ENCODE measurements at places on chromosomes 7 and 10. TPM values are rescaled to one million over a fixed set of nuclear protein-coding genes. Genes with fewer than 3 reads are reported as not detected.
A peak's percentile ranks its signal among the peaks of the same experiment; 100 is the strongest.

- H3K36me3 ChIP-seq = no peaks in the 10 kb centered on the region
- no peaks in the 10 kb centered on the region for H3K27me3 ChIP-seq
- peaks cover 5% of the 10 kb centered on the region for H3K4me1 ChIP-seq
- DNase-seq = no peak
- no peak overlapping the region for H3K4me3 ChIP-seq
Observed at GRCh38 chr7:131152766-131153165, 174.9 kb upstream of the MKLN1 start.

DNA sequence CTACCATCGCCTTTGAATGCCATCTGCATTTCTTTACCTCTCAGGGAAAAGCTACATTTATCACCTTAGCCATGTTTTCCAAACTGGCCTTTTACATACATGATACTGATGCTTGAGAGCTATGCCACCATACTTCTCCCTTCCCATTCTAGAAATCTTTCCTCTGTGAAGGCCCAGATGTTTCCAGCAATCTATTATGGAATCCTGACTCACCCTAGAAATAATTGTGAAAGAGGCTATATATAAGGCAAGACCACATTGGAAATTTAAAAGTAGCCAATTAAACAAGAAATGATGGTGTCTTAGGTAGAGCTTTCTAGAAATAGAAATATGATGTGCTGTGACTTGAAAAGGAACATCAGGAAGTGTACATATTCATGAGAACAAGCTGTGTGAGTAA lies 389.7 kb downstream of the INHBA start:
- no peaks in the 10 kb centered on the region for H3K27me3 ChIP-seq
- no peak for DNase-seq
- H3K27ac ChIP-seq = no peak overlapping the region
- no peaks in the 10 kb centered on the region for H3K36me3 ChIP-seq

The FFAR4 gene
- total RNA-seq = not detected

DNA sequence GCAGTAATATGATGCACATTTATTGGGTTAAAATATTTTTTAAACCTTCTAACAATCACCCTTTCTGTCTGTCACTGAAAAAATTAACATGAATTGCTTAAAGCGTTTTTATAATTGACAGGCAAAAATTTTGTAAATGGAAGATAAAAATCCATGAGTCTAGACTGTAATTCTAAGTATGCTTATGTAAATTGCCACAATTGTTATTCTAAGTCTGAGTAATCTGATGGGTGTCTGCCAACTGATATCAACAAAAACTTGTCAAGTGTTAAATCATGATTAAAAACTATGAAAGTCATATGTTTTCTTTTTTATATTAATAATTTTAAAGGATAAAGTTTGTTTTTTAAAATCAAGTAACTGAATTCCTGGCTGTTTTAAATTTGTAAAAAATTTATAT lies 208.2 kb downstream of the CDK14 start:
- peaks cover 3% of the 10 kb centered on the region for H3K4me1 ChIP-seq
- DNase-seq = peak; percentile 70
- no peaks in the 10 kb centered on the region for H3K36me3 ChIP-seq
- H3K27me3 ChIP-seq = no peaks in the 10 kb centered on the region
- H3K27ac ChIP-seq = no peak overlapping the region
